Endothelial cell of umbilical vein (primary cell): ENCODE measurements at places on chromosomes 1 and 21.

- DNase-seq: no peak
Observed at GRCh38 chr1:17176306-17177061, 28.4 kb upstream of the PADI1 start.

DNA sequence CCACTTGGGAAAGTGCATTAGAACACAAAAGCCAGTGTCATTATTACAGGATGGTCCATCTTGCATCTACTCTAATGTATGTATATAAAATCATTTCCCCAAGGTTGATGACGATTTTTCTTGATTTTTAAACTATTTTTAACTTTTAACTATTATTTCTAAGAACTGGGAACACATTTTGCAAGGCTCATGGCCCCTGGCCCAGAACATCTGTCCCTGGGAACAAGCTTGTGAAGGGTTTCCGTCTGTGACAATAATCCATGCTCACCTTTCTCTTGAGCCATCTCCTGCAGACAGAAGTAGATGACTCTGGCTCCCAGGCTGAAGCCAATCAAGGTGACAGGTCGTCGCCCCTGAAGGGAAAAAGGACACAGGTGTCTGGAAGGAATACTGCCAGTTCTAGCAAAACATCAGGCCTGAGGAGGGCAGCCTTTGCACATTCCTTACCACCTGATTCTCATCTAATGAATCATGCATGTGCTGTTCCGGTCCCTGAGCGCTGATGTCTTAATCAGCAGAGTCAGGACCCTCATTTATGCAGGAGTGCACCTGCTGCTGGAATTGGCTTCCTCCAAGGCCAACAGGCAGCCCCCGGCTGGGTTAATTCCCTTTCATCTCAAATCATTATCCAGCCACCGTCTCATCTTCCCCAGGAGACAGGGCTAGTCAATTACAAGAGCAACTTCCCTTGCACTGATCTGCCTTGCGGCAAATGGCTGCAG, 62.5 kb downstream of the TMCO4 start:
- DNase-seq: no peak

- DNase-seq: no peak
Observed at GRCh38 chr1:59532102-59532501, 235.2 kb downstream of the FGGY start.

- DNase-seq: peak; percentile 93
Observed at GRCh38 chr1:27392096-27392777, at the start of gene GPR3. Gene GPR3 (plus strand): TSS chr1:27392622. CDS start chr1:27393799, 1,177 bp downstream.

DNA sequence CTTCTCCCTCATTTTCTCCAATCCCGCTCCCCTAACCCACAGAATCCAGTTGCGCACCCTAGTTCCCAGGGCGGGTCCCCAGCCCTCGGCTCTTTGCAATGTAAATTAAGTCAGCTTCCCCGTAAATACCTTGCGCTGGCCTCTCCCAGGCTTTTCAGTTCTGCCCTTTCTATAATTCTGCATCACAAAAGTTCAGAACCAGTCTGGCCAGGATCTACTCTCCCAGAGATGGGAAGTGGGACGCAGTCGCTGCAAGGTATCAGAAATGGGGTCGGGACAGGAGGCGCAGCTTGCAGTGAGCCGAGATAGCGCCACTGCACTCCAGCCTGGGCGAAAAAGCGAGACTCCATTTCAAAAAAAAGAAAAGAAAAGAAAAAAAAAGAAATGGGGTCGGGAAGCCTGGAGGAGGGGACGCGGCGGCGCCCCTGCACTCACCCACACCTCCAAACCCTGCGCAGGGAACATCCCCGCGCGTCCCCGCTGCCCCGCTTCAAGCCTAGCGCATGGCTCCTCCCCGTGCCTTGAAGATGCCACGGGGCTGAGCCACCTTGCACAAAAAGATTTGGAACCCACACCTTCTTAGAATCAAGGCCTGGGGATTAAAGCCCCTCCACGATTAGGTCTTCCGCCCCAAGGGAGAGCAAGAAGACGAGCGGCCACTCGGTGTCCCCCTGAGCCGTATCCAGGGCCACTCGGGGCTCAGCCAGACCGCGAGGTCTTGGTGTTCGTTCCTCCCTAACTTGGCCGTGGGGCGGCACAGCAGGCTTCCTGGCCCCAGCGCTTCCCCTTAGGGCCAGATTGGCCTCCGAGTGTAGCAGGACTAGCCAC, 27.2 kb upstream of the ITLN2 start:
- DNase-seq: no peak
